Muscle of arm (tissue), 14 donors: ENCODE measurements at places on chromosomes 16 and 17. TPM values are rescaled to one million over a fixed set of nuclear protein-coding genes. Genes with fewer than 3 reads are reported as not detected.

The CACNG5 gene
- polyA plus RNA-seq, result not detected

The TP53TG3C gene
- not detected for polyA plus RNA-seq

The SMARCD2 gene
- polyA plus RNA-seq, result 26.6 TPM

The TBX2 gene
- polyA plus RNA-seq, result 11.7 TPM

DNA sequence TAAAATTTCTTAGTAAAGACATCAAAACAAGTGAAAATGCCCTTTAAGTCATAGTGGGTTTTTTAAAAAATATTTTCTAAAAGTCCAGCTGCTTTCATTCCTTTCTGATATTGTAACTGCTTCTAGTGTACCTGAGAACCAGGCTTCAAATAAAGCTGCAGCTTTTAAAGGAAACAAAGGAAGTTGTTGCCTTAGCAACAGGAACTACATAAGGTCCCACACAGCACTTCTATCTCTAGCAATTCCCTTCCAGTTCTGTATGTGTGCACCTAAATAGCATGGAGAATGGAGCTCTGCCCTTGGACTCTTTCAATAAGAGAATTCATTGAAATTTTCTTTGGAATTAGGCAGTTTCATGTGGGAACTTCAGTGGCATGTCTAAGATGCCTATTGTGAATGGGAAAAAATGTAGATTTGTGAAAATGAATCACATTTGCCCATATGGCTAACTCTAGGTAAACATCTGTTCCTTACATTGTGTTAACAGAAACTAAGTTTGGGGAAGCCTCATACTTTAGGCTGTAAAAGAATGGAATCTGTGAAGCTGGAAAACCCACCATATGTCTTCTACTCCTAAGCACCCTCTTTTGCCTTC lies 206.4 kb downstream of the KIF2B start:
- no peak for DNase-seq

DNA sequence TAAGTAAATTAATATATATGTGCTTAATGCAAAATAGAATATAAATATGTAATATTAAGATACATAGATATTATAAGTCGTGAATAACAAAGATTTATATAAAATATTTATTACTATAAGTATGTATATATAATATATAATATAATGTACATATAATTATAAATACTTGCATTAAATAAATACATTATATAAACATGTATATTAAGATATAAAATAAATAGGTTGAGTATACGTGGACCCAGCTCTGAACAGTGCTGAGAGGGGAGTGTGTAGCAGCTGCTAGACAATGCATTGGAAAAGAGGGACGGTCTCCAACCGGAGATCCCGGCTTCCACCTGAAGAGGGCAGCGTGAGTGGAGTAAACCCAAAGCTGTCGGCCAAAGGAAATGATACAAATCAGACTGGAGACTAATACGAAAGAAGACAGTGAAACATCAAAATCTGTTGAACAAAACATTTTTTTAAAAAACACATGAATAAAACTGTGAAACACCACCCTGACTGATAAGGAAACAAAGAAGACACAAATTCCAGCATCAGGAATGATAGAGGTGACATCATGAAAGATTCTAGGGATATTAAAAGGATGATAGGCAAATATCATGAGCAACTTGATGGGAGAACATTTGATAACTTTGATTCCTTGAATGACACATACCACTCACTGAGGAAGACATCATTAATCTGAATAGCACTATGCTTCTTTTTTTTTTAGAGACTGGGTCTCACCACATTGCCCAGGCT lies 125.4 kb upstream of the CHMP6 start:
- DNase-seq, result peak; percentile 76

DNA sequence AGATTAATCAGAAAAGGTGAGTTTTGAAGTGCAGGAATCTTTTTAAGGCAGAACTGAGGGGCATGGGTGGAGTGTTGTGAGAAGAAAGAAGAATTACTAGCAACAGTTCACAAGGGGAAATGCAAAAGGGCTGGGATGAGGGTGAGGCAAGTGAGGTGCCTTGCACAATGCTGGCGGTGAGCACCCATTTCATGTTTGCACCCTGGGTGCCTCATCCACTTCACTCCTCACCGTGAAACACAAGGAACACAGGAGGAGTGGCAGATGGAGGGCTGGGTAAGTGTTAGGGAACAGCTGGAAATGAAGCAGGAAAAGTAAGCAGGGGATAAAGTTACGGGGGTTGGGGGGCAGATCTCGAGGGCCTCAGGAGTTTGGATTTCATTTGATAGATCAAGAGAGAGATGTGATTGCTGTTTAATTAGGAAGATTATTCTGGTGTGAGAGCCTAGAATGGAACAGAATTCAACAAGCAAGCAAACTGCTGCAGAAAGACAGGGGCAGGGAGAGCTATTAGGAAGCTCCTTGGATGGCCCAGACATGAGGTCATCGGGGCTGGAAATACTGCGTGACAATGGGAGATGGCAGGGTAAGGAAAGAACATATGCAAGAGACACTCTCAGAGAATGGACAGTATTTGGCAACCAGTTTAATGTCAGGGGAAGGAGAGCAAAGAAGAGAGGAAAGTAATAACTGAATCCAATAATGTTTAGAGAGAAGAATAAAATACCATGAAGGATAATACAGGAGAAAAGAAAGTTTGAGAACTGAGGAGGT lies 8.3 kb upstream of the HEATR6 start:
- no peak for DNase-seq

DNA sequence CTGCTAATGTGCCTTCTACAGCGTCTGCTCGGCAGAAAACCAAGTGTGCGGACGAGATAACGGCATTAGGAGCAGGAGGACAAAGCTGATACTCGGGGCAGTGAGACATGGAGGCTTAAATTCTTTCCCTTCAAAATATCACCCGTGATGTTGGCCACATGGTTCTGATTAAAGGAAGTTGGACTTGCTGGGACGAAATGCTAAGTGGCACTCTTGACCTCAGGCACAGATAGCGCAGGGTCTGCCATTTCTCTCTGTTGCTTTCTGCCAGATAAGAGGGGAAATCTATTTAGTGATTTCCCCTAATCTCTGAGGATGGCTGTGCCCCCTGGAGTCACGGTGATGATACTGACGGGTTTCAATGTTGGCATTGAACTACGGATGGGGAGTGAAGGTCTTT lies 509.6 kb upstream of the EEF2KMT start:
- DNase-seq, result no peak

- no peak for DNase-seq
These were observed 3.0 kb downstream of the NTAN1 start for GRCh38 chr16:15052747-15053476.

GRCh38 chr16:29720703-29721102 lies 25.1 kb downstream of the C16orf54 start:
- no peak for DNase-seq

GRCh38 chr16:79302731-79303130 lies 297.8 kb downstream of the MAF start:
- DNase-seq, result no peak

DNA sequence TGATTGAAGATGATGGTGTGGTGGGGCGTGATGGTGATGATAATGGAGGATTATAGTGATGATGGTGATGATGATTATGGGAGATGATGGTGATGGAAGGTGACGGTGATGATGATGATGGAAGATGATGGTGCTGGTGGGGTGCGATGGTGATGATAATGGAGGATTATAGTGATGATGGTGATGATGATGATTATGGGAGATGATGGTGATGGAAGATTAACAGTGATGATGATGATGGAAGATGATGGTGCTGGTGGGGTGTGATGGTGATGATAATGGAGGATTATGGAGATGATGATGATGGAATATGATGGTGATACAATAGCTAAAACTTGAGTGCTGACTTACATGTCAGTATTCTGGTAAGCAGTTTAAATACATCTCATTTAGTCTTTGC lies 391.0 kb upstream of the EEF2KMT start:
- no peak for DNase-seq

GRCh38 chr17:21425321-21425720 lies 49.2 kb downstream of the KCNJ12 start:
- DNase-seq, result no peak
